ENCODE measurements at places on chromosomes 16 and 17.

- DNase-seq: no peak
Measured at GRCh38 chr17:67528751-67529436, 151.8 kb downstream of the PITPNC1 start.

DNA sequence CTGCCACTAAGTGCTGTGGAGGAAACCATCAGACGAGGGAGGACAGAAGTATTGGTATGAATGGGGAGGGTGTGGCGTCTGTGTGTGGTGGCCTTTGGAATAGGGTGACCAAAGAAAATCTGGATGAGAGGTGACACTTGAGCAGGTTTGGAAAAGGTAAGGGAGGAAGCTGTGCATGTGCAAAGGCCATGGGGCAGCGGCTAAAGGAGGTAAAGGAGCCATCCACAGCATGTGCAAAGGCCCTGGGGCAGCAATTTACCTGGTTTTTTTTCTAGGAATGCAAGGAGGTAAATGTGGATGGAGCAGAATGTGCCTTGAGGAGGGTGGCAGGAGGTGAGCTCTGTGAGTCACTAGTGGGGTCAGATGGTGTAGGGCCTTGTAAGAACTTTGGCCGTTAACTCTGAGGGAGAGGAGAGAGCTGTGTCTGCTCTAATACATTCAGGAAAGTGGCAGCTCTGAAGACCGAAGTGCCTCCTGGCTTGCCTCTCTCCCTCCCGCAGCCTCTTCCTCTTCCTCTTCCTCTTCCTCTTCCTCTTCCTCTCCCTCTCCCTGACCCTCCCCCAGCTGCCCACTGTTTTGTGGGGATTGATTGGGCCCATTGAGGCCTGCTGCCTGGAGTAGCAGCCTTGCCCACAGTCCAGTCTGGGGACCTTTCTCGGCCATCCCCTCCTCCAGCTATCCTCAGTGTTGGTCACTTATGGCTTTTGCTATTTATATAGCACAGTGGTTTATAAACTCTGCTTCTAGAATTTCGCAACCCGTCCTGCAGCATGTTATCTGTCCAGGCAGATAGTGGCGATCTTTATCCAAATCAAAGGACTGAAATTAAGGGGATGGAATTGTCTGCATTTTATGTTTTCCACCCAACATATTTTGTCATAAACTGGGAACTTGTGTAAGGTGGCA is 38.7 kb downstream of the CMIP start:
- no peak for DNase-seq

- no peak for DNase-seq
Measured at GRCh38 chr17:64183815-64184214, 53.9 kb upstream of the ERN1 start.

- DNase-seq: no peak
Measured at GRCh38 chr17:61219460-61219859, 180.2 kb upstream of the TBX2 start.

GRCh38 chr17:77420095-77420803 is 279.5 kb downstream of the SEC14L1 start:
- DNase-seq: no peak

DNA sequence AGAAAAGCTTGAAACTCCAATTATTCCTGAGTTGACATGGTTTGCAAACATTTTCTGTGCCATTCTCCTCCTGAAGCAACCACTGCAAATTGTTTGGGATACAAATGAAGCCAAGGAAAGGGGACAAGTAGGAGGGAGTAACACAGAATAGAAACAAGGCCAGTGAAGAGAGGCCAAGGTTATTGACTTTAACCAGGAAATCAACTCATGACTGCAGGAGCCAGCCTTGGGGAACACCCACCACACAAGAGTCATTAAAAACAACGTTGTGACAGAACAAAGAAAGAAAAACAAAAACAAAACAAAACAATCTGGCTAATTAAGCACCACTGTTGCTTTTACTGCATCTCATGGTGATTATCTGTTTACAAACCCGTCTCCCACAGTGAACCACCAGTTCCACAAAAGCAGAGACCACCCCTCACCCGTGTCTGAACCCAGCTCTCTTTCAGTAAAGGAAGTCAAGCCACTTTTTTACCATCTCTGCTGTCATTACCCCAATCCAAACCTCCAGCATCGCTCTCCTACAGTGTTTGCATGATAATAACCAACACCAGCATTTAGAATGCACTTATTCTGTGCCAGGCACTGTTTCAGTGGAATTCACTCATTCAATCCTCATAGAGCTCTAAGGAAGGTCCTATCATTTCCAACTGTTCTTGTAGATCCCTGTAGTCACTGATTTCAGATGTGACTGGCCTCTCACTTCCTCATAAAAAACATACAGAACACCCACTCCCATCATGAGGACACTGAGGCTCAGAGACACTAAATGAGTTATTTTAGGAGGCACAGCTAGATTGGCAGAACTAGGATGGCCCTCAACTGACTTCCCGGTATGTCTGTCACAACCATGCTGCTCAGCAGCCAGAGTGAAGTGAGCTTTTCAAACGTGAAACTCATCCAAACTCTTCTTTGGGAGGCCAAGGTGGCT is 2.0 kb downstream of the ZDHHC1 start:
- no peak for DNase-seq

GRCh38 chr17:81457917-81458555 is 54.6 kb downstream of the ACTG1 start:
- DNase-seq: no peak

DNA sequence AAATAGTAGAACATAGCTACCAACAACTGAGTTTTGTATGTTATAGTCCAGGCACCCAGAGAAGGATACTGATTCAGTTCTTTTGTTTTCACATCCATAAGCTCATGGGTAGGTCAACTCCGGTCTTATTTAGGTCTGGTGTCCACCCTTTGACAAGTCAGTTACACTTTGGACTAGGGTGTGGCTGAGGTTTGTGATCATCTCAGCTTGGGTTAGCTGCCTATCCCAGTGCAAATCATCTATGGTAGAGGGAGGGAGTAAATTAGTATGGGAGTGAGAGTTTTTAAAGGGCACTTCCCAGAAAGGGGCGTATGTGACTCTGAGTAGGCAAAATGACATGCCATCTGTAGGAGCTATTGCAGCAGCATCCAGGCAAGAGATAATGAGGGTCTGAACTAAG is 66.1 kb downstream of the TANC2 start:
- DNase-seq: no peak

DNA sequence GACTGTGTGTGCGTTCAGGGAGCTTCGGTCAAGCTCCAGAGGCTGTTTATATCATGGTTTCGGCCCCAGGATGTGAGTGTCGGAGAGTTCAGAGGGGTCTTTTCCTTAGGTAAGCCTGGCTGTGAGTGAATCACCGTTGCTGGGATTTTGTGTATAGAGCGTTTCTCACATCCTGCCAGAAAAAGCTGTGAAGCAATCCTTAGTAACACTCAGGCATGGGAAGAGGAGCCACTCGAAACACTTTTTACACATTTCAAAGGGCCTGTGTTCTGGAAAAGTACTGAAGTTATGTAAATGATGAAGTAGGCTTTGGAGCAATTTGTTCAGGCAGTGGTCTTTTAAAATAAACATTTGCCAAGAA is 662 bp downstream of the PGS1 start:
- no peak for DNase-seq

GRCh38 chr16:65481956-65482355 is 360.1 kb upstream of the CDH11 start:
- DNase-seq: no peak

GRCh38 chr17:79159926-79160325 is 85.3 kb downstream of the ENGASE start:
- DNase-seq: no peak

- no peak for DNase-seq
Measured at GRCh38 chr17:10842658-10843057, 4.8 kb upstream of the PIRT start.

DNA sequence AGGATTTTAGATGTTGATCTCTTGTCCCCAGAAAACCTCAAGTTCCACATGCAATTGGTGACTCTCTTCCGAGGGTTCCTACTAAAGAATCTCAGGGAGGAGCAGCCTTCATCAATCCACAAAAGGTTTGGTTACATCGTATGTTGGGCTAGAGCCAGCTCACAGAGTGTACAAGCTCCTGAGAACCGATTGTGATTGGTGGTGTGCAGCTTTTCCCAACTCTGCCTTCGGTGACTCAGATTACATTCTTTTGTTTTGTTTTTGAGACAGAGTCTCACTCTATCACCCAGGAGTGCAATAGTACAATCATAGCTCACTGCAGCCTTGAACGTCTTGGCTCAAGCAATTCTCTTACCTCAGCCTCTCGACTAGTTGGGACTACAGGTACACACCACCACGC is 172.4 kb downstream of the PMP22 start:
- no peak for DNase-seq

DNA sequence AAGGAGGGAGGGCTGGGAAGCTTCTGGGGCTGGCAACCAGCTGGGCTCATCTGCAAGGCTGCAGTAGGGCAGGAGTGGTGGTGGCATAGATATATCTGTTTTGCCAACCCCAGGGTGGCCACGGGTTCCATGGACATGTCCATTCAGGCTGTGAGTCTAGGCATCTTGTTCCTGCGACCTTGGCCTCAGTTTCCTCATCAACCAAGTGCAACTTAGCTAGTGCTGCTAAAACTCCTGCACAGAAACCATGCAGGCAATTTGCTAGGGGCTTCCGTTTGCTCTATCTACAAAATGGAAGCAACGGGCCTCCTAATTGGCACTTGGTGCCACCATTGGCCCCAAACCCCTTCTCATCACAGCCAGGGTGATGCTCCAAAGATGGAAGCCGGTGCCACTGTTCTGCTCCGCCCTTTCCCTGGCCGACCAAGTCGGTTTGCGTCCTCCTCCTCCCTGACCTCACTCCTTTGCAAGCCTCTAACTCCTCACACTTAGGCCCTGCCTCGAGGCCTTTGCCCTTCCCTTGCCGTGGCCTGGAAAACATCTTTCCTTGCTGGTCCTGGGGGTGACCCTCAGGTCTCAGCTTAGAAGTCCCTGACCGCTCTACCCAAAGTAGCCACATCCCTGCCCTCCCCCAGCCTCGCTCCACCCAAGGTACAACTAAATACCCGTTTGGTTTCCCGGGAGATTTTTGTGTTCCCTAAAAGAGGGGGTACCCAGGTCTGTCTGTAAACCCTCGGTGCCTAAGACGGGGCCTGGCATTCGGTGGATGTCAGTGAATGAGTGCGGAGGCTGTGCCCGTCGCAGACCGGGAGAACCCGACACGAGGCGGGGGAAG is 1.2 kb downstream of the SREBF1 start:
- no peak for DNase-seq

GRCh38 chr16:67437513-67437912 is 6.6 kb downstream of the HSD11B2 start:
- no peak for DNase-seq

GRCh38 chr16:17205279-17206211 is 265.2 kb downstream of the XYLT1 start:
- DNase-seq: no peak

- no peak for DNase-seq
Measured at GRCh38 chr16:75392906-75393305, 40.4 kb downstream of the CFDP1 start.

DNA sequence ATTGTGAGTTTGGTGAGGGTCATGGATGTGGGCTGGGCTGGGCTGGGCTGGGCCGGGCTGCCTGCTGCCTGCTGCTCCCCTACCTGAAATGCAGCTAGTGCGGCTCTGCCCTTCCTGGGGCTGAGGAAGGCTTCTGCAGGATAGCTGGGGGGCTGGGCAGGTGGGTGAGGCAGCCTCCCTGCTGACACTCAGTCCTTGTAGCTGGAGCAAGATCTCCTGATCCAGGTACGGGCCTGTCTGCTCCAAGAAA is 4.7 kb downstream of the RPL13 start:
- no peak for DNase-seq

GRCh38 chr16:73064212-73064993 is 16.5 kb upstream of the ZFHX3 start:
- no peak for DNase-seq

Measured in CD4-positive, alpha-beta T cell treated with Interleukin-6 at 100 ng/mL for 8 hours (primary cell).